ENCODE measurements at places on chromosomes 12 and 14. TPM values are rescaled to one million over a fixed set of nuclear protein-coding genes. Genes with fewer than 3 reads are reported as not detected.

The RCOR1 gene
- 16.1 TPM for total RNA-seq

The ASPG gene
- not detected for total RNA-seq

The KLRF1 gene
- not detected for total RNA-seq

DNA sequence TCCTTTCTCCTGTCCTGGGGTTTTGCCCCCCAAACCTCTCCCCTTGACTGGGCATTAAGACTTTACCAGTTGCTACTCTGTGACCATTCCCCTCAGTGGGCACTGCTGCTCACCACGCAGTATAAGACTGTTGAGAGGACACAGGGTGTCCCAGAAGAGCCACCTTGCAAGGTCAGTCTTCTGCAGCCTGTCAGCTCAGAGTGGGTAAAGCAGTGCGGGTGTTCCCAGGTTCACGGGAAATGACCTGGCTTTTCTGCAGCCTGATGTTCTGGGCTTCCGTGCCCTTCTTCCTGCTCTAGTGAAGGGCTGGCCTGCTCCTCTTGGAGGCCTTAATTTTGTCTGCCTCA lies 34.2 kb downstream of the KCNA1 start:
- no peak for DNase-seq

DNA sequence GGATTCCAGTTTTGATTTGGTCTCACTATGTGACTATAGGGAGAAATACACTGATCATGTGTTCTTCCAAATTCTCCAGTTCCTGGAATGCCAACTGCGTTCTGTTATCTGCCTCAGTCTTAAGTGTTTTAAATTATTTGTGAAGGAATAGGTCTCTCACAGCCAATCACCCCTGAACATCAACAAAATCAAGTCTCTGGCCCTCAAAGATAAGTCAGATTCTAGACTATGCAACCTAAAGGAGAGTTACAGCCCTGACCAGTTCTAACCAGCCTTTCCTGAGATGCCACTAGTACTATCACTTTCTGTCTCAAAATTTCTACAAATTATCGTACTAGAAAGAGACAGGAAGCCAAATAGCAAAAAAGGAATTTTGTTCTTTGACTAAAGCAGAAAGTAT lies 22.3 kb downstream of the ZFC3H1 start:
- DNase-seq = no peak

The TSHR gene
- total RNA-seq = 0.31 TPM
